ENCODE measurements at places on chromosomes 4 and X.

DNA sequence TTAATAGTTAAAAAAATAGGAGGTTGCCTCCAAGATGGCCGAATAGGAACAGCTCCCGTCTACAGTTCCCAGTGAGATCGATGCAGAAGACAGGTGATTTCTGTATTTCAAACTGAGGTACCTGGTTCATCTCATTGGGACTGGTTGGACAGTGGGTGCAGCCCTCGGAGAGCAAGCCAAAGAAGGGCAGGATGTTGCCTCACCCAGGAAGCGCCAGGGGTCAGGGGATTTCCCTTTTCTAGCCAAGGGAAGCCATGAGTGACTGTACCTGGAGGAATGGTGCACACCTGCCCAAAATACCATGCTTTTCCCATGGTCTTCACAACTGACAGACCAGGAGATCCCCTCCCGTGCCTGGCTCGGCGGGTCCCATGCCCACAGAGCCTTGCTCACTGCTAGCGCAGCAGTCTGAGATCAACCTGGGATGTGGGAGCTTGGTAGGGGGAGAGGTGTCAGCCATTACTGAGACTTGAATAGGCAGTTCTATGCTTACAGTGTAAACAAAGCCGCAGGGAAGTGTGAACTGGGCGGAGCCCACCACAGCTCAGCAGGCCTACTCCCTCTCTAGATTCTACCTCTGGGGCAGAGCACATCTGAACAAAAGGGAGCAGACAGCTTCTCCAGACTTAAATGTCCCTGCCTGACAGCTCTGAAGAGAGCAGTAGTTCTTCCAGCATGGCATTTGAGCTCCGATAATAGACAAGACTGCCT lies 47.5 kb downstream of the PPA2 start:
- DNase-seq, result no peak

GRCh38 chrX:136034668-136035067 lies 49.4 kb downstream of the SLC9A6 start:
- no peak for DNase-seq

DNA sequence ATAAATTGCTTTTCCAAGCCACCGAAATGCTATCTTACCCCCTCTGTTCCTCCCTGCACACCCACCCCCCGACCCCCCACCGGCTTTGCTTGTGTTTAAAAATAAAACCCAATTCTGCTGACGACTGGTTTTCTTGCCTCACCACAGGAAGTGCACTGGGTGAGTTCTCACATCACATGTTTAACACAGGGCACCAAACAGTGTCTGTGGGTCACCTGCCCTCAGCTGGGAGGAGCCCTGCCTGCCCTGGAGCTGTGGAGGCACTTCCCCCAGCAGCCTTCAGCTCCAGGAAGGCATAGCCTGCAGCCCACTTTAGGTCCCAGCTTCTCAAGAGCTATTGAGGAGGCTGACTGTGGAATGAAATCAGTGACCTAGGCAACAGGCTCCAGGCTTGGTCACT lies 8.8 kb downstream of the TMEM255A start:
- no peak for DNase-seq

DNA sequence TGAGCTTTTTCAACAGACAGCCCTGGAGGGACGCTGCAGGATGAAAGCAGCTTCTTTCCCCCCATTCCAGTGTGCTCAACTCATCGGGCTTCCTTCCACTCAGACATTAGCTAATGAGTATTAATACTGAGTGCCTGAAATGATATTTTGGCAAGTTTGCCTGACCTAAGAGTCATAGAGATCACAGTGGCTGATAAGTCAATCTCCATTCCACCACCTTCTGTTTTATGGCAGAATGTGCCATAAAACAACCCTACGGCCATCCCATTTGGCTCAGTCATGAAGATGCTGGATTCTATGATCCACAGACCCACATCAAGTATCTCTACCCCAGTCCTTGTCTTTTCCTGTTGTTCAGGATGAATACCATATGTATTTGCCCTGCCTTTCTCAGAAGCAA lies 48.3 kb upstream of the MAB21L2 start:
- no peak for DNase-seq

All from NCI-H2081 treated with DMSO at 0.1 percent for 48 hours (cell line).